ENCODE measurements at places on chromosomes 11 and 22.
A peak's percentile ranks its signal among the peaks of the same experiment; 100 is the strongest.

DNA sequence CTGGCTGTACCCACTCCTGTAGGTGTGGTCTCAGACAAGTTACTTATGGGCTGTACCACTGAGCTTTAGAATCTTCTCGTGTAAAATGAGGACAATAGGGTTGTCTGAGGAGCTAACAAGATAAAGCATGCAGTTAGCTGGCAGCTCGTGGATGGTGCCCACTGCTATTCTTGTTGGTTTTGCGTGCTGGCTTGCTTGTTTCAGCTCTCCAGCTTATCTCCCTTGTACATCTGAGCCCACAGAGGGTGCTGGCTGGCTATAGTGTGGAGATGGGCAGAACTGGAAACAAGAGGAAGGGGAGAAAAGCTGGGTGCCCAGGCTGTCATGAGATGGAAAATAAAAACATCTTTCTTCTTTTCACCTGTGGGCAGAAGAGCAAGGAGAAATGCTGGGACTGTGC, 46.5 kb upstream of the GALNT18 start:
- DNase-seq = no peak

DNA sequence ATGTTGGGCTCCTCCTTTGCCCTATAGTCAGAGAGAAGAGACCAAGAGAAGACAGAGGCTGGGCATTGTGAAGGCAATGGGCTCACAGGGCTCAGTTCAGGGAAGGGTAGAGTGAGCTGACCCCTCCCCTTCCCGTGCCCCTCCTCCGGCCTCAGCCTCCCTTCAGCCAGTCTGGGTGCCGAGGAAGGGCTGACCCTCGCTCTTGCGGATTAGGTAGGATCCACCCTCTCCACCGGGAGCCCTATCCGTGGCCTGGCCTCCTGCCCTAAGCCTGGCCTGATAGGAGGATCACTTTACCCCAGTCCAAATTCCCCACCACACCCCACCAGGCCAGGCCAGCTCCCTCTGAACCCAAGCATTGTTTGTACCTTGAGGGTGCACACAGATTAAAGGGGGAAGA, 1.8 kb upstream of the PPP1R14B start:
- no peak for DNase-seq

DNA sequence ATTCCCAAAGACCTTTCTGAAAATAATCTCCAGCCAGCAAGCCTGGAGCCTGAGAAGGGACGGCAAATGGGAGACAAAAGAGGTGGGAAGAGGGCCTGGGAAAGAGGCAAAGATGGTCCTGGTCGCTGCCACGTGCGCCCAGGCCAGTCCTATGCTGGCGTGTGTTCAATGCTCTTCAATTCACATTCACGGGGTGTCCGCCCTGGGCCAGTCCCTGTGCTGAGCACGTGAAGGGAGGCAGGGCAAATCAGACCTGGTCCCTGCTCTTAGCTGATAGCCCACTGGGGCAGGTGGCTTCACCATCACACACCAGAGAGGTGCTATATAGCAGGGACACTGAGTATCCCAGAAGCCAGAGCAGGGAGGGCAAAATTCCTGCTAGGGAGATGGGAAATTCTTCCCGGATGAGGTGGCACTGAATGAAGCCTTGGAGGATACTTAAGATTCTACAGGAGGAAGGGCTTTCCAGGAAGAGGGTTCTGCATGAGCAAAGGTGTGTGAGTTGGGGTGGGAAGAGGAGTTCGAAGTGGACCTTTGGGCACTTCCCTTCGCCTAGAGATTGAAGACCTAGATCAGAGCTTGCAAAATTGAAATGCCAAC, 148.2 kb downstream of the CHST1 start:
- no peak for DNase-seq

GRCh38 chr11:95067841-95068219, 1.1 kb downstream of the SRSF8 start:
- DNase-seq = no peak

GRCh38 chr22:45742866-45743450, 71.3 kb downstream of the ATXN10 start:
- no peak for DNase-seq

DNA sequence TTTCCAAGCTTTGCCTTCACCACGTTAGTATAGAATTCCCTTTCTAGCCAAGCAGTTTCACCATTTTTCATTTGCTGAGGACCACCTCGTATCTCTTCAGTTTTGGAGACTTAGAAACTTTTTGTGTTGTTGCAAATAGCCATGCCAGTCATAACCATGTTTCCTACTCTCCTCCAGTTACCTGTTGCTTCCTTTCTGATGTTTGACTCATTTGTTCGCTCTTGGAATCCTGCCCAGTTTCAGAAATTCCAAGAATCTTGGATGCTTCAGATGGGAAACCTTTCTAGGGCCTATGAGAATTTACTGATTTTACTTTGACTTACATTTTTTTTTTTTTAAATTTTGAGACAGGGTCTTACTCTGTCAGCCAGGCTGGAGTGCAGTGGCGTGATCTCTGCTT, 65.4 kb downstream of the PPP6R3 start:
- no peak for DNase-seq

- DNase-seq = peak; percentile 54
Measured at GRCh38 chr11:57370251-57370650, 10.7 kb downstream of the PRG3 start.

DNA sequence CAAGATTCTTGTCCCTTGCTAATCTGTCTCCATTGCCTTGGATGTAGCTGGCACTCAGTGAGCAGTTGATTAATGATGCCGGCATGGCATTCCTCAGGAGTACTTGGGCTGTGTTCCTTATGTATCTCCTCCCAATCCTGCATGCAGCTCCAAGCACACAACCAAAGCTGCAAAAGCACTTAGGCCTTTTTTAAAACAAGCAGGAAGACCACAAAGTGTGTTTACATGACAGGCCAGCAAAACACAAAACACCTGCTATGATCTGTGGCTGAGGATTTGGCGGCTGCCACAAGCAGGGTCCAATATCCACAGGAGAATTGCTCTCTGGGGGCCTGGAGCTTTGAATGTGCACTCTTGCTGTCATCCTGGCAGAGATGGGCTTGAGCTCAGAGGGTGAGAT, 8.9 kb downstream of the ABTB2 start:
- DNase-seq = no peak

GRCh38 chr22:29887358-29887757, 4.4 kb downstream of the MTMR3 start:
- no peak for DNase-seq

GRCh38 chr11:44928816-44929215, 21.9 kb downstream of the TP53I11 start:
- no peak for DNase-seq

GRCh38 chr11:116865696-116866095, 28.3 kb upstream of the APOA1 start:
- DNase-seq = peak; percentile 64

DNA sequence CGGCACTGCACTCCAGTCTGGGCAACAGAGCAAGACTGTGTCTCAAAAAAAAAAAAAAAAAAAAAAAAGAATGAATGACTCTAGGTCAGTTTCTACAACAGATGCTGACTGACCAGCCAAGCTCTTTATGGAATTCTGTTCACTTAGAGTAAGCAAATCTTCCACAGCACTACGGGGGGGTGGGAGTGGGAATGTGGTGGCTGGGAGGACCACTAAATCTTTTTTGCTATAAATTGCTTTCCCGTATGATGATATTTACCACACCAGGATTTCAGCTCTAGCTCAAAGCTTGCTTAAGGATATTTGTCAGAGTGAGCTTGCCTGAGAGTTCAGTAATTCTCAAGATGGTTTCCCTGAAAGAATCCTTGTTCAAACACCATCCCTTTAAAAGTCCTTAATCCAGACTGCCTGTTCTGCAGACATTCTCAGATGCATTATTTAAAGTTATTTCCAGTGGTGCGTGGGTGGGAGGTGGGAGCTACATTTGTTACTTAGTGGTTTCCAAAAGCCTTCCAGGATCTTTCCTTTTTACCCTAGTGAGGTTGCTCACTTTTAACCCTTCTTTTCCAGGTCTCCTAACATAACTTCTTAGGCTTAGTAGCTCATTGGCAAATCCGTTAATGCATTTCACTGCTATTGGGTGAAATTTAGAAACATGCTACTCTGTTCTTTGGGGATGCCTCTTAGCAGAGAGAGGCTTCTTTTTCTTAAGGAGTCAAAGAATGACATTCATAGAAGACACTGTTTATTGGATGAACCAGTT, 65.9 kb downstream of the UBASH3B start:
- no peak for DNase-seq

GRCh38 chr11:111124724-111125123, 120.8 kb upstream of the POU2AF2 start:
- no peak for DNase-seq

- DNase-seq = no peak
Measured at GRCh38 chr22:34038801-34039555, 118.7 kb upstream of the LARGE1 start.

DNA sequence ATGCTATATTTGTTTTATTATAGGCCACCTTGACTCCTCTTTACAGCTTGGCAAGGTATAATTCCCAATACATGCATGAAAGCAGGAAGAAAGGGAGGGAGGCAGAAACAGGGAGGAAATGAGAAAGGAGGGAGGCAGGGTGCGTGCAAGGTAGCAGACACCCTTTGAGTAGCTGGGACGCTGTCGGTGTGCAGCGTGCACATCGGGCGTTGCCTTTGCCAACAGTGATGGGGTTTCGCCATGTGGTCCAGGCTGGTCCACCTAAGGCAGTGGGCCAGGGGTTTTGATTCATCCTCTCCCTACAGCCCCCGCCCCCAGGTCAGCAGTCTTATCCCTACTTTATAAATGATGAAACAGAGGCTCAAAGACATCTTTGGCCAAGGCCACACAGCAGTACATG, 25.0 kb upstream of the PHF21B start:
- no peak for DNase-seq

DNA sequence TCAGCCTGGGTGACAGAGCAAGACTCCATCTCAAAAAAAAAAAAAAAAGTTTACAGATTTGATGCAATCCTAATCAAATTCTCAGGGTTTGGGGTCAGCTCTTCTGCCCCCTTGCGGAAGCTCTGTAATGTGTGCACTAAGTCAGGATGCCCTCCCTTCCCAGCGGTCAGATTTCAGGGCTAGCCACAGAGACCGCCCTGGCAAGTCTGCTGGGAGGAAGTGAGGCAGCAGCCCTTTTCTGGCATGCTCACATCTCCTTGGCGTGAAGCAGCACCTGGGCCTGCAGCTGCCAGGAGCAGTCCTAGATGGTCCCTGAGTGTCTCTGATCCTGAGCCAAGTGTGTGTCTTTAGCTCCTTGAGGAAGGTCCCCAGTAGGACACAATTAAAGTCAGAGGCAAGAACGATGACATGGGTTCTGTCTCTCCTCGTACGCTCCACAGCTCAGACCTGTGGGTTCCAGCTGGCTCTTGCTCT, 10.9 kb upstream of the APOBEC3C start:
- peak; percentile 93 for DNase-seq

DNA sequence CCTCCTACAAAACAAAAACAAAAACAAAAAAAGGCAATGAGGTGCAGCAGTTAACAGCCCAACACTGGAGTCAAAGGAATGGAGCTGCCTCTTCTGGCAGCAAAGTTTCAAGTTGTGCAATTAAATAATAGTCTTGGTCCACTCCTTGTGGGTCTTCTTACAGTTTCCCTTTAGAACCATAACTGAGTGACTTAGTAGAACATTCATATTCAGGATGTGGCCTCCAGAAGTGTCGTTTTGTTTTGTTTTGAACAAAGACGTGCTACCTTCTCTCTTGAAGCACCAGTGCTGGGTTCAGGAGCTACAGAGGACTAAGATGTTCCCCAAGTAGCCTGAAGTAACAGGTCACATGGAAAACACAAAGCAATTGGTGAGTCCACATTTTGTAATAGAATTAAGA, 2.0 kb upstream of the JAML start:
- no peak for DNase-seq

- DNase-seq = peak; percentile 52
Measured at GRCh38 chr22:27241430-27242321, 559.9 kb downstream of the MN1 start.

GRCh38 chr11:102473543-102473942, 21.0 kb upstream of the TMEM123 start:
- no peak for DNase-seq

DNA sequence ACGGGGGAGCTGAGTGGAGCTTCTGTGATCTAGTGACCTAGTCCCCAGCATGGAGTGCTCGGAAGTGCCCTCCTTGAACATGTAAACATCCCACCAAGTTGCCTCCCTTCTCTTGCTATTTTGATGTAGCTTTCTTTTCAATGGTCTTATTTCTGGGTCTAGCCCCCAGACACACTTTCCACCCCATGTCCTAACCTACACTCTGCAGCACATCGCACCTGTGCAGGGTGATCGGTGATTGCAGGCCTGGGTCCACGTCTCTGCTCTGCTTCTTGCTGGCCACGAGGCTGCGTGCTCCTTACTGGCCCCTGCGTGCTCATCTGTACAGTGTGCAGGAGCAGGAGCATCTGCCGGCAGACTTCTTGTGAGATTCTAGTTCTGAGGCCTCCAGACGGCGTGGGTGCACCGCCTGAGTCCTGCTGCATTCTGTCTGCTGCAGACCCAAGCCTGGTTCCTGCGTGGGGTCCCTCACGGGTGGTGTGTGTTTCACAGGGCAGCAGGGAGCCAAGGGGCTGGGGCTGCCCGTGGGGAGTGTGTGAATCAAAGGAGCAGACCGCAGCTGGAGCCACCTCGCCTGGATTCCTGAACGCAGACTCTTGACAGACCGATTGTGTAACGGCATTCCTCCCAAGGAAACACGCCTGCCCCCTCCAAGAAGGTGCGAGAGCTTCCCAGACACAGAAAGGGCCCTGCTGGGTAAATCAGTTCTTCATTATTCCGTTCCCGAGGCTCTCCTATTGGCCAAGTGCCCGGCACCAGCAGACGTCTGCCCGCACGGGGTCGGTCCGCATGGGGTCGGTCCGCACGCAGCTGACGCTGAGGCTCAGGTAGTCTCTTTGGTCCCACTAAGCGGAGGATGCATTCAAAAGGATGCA, 44.4 kb upstream of the MYEOV start:
- DNase-seq = peak; percentile 40

DNA sequence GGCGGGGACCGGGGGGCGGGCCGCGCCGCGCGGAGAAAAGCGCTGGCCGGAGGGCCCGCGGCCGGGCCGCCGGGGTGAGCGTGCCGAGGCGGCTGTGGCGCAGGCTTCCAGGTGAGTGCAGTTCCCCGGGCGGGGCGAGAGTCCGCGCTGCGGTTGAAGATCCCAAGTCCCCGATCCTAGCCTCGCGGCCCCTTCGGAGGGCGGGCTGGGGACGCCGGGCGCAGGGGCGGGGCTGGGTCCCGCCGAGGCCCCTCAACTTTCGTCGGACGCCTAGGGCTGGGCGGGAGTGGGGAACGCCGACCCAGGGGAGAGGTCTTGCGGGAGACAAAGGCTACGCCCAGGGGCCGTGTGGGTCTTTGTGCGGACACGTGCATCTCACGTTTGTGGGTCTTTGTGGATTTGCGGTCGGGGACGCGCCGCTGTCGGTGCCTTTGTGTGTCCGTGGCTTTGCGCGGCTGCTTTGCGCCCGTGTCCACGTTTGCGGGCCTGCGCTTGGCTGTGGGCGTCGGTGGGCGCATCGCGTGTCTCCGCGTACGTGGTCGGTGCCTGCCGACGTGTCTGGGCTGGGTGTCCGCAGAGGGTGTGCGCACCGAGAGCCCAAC, at the start of gene TSKU:
TSS of gene TSKU (plus strand) at position 63 of the 602 bp plus-strand sequence. CDS start 12,261 bp downstream, outside the sequence.
- peak; percentile 69 for DNase-seq

GRCh38 chr11:20127671-20128527, 32.4 kb downstream of the DBX1 start:
- peak; percentile 86 for DNase-seq

Data from AG20443 (cell line).